CD14-positive monocyte (primary cell): ENCODE measurements at places on chromosomes 13 and 19.

GRCh38 chr19:49142866-49143335, 12.3 kb downstream of the HRC start:
- DNase-seq = peak; percentile 60

DNA sequence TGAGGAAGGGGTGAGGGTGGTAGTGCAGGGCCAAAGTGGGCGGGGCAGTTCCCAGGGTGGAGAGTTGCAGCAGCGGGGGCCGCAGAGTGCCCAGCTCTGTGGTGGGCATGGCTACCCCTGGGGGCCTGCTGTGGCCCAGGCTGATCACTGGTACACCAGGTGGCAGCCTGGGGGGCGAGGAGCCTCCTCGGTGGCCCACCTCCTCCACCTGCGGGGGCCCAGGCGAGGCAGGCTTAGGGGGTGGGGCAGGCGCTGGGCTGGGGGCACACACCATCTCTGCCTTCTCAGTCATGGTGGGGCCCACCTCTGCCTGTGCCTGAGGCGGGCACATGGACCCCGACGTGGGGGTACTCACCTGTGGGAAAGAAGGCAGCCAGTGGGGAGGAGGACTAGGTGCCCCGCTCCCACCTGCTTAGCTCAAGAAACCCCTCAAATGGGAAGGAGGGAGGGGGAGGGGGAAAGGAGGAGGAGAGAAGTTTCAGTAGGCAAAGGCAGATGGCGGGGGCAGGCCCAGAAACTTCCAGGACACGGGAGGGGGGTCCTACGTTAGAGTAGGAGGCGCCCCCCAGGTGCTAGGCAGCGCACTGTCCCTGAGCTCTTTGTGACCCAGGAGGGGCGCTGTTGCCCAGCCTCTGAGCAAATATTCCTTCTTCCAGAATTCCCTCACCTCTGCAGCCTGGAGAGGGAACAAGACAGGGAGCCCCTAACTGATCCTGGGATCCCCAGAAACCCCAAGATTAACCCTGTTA, 1.6 kb downstream of the LYL1 start:
- no peak for DNase-seq

- DNase-seq = no peak
These were observed 8.0 kb downstream of the TFDP1 start for GRCh38 chr13:113592571-113592970.

- no peak for DNase-seq
These were observed 40.6 kb downstream of the CCDC122 start for GRCh38 chr13:43838909-43839308.

DNA sequence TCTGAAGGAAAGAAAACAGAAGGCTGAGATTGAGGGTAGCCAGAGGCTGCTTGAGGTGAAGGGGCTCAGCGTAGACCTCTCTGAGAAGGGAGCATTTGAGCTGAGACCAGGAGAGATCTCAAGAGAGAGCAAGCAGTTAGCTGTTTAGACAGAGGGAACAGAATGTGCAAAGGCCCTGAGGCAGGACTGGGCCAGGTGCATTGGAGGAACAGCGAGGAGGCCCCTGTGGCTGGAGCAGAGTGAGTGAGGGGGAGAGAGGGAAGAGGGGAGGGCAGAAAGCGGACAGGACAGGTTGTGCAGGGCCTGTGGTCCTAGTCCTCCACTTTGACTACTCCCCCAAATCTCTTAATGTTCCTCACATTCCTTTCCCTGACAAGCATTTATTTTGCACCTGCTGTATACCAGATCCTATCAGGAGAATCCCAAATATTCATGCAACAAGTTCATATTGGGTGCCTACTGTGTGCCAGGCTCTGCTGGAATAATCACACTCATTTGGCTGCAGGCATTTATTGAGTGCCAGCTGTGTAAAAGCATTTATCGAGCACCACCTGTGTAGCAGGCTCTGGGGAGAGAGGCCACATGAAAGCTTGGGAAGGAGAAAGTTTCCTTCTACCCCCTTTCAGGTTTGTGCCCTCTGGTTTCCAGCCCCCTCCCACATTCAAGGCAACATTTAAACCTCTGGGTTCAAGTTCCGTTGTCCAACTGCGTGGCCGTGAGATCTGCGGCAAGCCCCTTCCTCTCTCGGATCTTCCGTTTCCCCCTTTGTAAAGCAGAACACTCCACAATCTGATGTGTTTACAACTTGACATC, 36.5 kb downstream of the NFIC start:
- no peak for DNase-seq

GRCh38 chr13:71360041-71360440, 507.0 kb downstream of the DACH1 start:
- DNase-seq = no peak

DNA sequence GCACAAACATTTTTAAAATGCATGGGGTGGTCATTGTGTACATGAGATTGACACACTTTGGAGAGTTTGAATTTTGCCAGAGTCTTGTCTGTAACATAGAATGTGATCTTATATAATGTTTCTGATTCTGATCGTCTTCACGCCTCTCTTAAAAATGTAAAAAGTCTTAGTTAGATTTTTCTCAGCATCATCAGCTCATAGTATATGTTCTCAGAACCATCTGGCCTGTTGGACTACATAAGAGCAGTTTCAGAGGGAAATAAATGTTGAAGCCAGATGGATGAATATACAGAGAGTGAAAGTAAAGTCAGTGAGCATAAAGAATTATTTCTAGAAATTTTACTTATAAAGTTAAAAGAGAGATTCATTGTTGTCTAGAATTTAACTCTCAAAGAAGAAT, 789.9 kb upstream of the MIR17HG start:
- DNase-seq = no peak

DNA sequence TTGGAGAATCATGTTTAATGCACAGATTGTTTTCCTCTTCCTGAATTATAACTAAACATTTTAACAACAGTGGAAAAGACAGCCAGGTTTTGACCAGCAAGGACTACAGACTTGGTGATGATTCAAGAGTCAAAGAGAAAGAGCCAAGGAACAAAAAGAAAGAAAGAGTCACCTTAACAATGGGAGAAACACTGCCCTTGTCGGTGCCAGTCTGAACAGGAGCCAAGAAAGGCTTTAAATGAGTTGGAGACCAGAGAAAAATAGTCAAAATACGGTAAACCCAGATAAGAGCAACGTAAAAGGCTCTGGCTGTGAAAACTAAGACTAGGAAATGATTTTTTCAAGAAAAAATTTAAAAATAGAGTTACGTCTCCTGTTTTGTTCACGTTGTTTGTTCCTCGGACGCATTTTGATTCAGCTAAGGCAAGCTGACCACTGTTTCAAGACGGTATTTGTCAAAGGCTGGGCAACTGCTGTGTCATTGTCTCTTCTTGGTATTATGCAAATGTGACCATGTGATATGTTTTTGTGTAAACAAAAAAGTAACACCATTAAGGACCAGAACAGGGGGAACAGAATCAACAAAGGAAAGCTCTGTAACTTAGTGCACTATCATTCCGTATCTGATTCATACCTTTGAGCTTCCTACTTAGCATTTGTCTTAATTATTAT, 634.5 kb downstream of the LIG4 start:
- no peak for DNase-seq

GRCh38 chr19:12665281-12665573, 1.3 kb downstream of the MAN2B1 start:
- DNase-seq = peak; percentile 93

GRCh38 chr19:2922987-2923386, 21.8 kb downstream of the ZNF77 start:
- no peak for DNase-seq

DNA sequence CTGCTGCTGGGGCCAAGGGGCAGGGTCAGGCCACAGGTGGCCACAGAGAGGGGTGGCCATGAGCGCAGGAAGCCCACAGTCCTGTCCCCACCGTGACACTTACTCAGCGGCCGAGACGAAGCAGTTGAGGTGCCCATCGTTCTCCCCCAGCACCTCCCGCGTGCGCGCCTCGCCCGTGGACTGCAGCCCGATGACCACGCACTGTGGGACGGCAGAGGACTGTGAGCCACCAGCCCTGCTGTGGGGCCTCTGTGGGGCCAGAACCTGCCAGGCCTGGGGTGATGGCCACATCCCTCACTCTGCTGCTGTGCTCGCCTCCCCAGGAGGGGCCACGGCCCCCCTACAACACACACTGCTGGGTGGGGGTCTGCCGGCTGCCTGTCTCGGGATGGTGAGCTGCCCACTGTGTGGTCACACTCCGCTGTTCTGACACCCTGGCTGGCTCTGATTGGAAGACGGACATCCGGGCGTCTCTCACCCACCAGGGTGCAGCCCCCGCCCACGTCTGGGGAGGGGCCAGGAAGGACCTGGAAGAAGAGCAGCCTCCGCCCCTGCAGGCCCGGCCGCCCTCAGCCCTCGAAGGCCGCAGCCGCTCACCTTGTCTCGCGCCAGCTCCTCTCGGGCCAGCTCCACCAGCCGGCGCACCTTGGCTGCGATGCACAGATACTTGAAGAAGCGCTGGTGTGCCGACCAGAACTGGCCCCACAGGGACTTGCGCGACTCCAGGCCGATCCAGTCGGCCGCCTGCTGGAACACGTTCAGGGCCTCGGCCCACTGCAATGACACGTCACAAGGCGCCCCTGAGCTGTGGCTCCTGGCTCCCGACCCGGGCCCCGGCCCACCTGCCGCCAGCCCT, 13.2 kb downstream of the GPX4 start:
- DNase-seq = no peak

- no peak for DNase-seq
These were observed 173.9 kb downstream of the FLT1 start for GRCh38 chr13:28320884-28321574.

DNA sequence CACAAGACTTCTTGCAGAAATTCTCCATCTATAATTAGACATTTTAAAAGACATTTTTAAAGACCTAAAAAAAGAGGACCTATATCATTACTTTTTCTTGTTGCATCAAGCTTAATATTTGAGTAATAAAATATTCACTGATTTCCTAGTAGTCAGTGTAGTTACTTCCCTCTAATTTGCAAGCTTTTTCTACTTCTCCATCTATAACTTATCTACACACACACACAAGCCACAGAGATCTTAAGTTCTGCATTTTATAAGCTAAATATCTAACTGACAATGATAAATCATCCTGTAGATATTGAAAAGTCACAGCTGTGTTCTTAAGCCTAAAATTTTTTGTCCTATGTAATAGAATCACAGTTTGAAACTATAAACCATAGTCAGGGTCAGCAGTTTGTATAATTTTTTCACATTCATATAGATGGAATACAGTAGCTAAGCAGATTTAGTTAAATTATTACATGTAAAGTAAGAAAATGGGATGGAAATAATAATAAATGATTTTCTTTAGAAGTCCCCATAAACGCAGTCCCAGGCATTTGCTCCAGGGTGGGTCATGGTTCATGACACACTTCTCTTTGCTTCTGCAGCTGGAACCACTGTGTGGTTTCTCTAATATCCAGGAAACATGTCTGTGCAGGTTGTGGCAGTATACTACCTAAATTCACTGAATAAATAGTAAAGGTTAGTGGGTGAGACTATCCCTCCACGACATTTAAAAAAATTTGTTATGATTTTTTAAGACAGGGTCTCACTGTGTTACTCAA, 60.2 kb downstream of the ESD start:
- no peak for DNase-seq

GRCh38 chr13:75739244-75739868, 103.2 kb downstream of the LMO7 start:
- DNase-seq = no peak

DNA sequence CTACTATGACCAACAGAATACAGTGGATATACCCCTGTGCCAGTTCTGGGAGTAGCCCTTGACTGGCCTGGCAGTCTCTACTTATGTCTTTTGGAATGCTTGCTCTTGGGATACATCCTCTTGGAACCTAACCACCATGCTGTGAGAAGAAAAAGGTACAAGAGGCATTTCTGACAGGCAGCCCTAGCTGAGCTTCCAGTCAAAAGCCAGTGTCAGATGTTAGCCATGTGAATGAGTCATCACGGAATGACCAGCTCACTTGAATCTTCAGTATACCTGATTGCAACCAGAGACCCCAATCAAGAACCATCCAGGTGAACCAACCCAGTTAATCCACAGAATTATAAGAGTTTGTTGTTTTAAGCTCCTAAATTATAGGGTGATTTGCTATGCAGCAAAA, 4.1 kb downstream of the CCDC169 start:
- DNase-seq = no peak

- no peak for DNase-seq
These were observed 105.2 kb upstream of the SOX1 start for GRCh38 chr13:111961651-111962192.

DNA sequence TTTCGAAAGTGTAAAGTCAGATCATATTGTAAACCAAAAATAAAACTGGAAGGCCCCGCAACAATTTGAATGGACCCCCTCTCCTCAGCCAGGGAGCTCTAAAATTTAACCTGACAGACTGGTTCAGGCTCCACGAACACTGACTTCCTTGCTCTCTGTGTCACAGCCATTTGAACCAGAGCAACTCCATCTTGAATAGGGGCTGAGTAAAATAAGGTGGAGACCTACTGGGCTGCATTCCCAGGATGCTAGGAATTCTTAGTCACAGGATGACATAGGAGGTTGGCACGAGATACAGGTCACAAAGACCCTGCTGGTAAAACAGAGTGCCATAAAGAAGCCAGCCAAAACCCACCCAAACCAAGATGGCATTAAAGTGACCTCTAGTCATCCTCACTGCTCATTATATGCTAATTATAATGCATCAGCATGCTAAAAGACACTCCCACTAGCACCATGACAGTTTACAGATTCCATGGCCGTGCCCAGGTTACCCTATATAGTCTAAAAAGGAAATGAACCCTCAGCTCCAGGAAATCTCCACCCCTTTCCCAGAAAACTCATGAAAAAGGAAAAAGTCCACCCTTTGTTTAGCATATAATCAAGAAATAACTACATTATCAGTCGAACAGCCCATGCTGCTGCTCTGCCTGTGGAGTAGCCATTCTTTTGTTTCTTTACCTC, 43.1 kb downstream of the RFXAP start:
- DNase-seq = no peak

- no peak for DNase-seq
These were observed 1.2 kb upstream of the NUP62 start for GRCh38 chr19:49930483-49931011.

GRCh38 chr13:30936971-30937370, 4.5 kb downstream of the TEX26 start:
- DNase-seq = no peak

DNA sequence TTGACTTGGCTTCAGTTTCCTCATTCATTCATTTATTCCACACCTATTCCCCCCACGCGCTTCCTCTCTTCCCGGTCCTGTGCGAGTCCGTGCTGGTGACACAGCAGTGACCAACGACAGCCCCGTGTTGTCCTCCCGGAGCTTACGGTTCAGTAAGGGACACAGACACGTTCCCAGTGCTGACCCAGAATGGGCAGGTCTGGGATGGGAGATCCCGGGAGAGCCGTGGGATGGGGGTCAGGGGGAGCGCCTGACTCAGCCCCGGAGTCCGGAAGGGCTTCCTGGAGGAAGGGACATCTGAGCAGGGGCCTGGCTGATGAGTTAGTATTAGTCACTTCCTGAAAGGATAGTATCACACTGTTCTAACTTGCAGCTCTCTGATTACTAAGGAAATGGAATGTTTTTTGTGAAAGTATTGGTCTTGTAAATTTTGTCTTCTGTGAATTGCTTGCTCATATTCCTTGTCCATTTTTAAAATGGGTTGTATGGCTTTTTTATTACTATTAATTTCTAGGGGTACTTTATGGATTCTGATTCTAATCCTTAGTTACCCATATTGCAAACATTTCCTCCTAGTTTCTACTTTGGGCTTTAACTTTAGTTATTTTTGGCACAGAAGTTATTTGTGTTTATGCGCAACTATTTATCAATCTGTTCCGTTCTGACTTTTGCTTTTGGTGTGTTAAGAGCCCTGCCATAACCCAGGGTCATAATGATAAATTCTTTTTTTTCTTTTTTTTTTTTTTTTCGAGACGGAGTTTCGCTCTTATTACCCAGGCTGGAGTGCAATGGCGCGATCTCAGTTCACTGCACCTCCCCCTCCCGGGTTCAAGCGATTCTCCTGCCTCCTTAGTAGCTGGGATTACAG, 708 bp upstream of the ERCC1 start:
- DNase-seq = peak; percentile 77

GRCh38 chr13:29513981-29514719, 81.3 kb downstream of the SLC7A1 start:
- no peak for DNase-seq
